ENCODE measurements at places on chromosomes 3 and 15.

- no peak for DNase-seq
Observed at GRCh38 chr3:159619341-159619885, 369.2 kb upstream of the IL12A start.

GRCh38 chr3:133441867-133442270 is 42.0 kb downstream of the BFSP2 start:
- no peak for DNase-seq

DNA sequence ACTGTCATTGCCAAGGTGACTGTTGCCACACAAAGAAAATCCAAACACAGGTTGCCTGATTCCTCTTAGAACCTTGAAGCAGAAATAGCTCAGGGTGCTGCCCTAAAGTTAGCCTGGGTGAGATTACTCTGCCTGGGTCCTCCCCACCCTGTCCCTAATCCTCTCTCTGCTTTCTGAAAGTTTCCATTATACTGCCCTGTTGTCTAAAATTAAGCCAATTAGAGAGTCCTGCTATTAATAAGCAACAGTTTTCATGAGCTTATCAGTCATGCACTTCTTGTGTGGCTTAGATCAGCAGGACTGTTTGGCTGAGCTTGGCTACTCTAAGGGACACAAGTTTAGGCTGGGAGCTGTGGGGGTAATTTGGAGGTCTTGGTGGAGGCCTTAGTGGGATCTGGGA is 334.7 kb upstream of the LRRFIP2 start:
- DNase-seq: no peak

GRCh38 chr15:93861956-93862741 is 369.2 kb upstream of the MCTP2 start:
- DNase-seq: no peak

GRCh38 chr15:81299156-81299555 is 24.8 kb downstream of the STARD5 start:
- DNase-seq: no peak

GRCh38 chr3:15206662-15207576 is 873 bp downstream of the CAPN7 start:
- DNase-seq: no peak

DNA sequence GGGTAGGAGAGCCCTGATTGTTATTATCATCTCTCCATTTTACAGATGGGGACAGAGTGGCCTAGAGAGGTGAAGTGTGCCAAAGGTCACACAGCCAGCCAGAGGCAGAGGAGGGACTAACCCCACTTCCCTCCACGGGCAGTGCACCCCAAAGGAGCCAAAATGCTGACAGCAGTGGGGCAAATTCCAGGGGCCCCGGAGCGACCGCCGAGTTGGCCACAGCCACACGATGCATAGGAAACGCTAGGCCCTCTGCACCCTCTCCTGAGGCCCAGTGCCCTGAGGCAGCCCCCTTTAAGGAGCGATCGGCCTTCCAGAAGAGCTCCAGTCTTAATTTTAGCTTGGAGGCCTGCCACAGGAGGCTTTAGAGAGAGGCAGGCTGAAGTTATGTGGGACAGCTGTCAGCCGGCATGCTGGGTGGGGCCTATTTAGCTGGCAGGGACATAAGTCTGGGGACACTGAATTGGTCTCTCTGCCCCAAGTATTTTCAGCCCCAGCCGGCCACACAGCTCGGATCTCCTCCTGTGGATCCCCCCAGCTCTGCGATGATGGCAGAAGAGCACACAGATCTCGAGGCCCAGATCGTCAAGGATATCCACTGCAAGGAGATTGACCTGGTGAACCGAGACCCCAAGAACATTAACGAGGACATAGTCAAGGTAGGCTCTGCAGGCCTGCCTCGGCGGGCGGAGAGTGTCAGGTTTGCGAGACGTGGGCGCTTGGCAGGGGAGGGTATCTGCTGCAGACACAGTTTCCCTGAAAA is at the start of gene CAV3:
TSS of gene CAV3 (plus strand) at position 471 of the 763 bp plus-strand sequence. CDS start at position 546, 75 bp downstream.
- no peak for DNase-seq

DNA sequence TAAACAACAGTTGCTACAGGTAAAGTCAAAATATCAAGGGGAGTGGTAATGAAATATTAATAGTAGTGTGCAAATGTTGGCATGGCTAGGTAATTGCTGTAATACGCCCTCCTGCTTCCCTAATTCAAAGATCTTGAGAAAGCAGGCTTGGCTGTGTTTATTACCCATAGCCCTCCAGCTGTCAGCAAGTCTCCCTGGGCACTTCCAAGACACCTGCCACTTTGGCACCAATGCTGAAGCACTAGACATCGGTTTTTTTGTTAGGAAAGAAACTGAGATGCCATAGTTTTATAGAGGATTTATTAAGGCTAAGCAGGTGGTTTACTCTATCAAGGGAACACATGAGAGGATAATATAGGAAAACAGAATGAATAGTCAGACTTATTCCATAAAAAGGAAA is 64.4 kb downstream of the P2RY1 start:
- no peak for DNase-seq

DNA sequence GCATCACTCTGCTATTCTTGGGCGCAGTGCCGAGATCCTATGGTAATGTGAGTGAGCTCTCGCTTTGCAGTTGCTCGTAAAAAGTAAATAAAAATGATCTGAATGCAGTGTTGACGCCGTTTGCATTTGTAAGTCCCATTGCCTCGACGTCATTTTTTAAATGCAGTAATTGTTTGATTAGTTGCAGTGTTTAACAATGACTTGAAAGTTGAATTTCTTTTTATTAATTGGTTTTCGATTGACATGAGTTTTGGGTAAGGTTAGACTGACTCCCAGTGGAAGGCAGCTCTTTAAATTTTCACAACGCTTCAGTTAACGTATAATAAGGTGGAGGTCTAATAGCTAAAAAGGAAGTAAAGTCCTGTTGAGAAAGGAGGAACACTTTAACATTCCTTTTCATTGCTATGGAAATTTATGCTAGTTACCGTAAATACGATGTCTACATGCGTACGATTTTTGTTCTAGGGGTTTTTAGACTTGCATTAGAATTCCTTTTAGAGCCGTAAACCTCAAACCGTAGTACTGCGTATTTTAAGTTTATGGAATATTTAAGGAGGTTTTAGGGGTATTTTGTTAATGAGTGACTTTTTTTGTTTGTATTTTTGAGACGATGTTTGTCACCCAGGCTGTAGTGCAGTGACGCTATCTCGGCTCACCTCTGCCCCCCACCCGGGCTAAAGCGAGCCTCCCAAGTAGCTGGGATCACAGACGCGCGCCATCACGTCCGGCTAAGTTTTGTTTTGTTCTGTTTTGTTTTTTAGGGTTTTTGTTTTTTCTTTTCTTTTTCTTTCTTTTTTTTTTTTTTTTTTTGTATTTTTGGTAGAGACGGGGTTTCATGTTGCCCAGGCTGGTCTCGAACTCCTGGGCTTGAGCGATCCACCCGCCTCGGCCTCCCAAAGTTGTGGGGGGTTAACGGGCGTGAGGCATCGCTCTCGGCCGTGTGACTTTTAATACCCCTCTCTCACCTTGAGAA is 1.4 kb downstream of the MORF4L1 start:
- DNase-seq: peak; percentile 12

- no peak for DNase-seq
Observed at GRCh38 chr3:150077581-150078247, 107.0 kb upstream of the PFN2 start.

GRCh38 chr3:52731590-52731989 is 25.7 kb downstream of the SPCS1 start:
- DNase-seq: no peak
